ENCODE measurements at places on chromosomes 2 and 18.

GRCh38 chr2:215966951-215967350, 46.4 kb downstream of the MREG start:
- no peak for DNase-seq

DNA sequence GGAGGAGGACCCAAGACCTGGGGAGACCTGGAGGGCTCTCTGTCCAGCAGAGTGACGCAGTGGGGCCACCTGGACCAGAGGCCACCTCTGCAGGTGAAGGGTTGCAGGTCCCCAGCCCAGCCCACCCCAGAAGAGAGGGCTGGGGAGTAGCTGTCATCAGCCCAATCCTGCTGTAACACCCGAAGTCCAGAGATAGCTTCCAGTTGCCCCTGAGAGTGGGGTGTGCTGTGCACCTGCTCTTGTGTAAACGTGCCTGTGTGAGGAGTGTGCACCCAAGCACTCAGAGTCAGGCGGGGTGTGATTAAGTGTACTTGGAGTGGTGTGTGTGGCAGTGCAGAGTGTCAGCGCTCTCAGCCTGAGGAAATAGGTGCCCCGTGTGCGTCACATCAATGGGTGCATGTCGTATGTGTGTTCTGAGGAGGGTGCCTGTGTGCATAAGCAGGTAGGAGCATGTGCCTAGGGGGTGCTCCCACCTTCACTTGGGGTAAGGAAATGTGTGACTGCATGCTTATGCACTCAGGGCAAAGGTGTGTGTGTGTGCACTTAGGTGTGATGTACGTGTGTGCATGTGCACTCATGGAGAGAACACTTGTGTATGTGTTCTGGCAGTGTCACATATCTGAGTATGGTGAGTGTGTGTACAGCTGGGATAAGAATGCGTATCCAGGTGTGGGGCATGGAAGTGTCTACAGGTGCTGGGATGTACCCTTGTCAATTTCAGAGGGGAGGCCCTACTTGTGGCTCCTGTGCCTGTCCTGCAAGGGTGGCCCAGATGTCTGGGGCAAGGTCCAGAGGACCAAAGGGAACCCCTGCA, 672 bp downstream of the ATP6V1B1 start:
- peak; percentile 39 for DNase-seq

DNA sequence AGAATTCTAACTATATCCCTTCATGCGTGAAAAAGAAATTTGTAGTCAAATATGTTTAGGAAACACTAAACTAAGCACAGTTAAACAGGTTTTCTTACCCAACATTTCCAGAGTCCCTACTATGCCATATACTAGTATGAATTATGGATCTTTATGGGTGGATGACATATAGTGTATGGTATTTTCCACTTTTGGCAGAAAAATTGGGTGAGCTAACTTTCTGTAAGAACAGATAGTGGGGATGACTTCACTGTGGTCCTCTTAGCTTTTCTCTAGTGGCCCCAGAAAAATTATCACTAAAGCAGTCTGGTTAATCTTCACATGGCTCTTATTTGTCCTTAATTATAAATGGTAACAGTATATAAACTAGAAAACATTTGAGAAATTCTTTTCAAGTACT, 240.0 kb upstream of the GULP1 start:
- DNase-seq: no peak

- no peak for DNase-seq
These were observed 147.0 kb downstream of the NEDD4L start for GRCh38 chr18:58190842-58191530.

- DNase-seq: no peak
These were observed 26.8 kb downstream of the AAK1 start for GRCh38 chr2:69616755-69617154.

- no peak for DNase-seq
These were observed 66.5 kb downstream of the SMAD7 start for GRCh38 chr18:48884306-48884705.

DNA sequence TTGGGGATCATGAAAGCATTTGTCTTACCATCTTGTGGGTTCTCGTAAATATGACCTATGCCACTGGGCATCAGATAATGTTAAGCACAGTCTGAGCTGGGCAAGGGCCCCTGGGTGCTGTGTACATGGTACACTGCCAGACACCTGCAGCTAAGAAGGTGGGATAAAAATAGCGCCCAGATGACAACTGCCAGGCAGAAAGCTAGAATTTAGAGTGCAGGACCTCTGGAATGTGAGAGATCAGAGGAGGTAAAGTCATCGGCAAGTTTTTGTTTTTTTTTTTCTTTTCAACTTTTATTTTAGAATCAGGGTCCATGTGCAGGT, 53.8 kb upstream of the CYRIA start:
- no peak for DNase-seq

DNA sequence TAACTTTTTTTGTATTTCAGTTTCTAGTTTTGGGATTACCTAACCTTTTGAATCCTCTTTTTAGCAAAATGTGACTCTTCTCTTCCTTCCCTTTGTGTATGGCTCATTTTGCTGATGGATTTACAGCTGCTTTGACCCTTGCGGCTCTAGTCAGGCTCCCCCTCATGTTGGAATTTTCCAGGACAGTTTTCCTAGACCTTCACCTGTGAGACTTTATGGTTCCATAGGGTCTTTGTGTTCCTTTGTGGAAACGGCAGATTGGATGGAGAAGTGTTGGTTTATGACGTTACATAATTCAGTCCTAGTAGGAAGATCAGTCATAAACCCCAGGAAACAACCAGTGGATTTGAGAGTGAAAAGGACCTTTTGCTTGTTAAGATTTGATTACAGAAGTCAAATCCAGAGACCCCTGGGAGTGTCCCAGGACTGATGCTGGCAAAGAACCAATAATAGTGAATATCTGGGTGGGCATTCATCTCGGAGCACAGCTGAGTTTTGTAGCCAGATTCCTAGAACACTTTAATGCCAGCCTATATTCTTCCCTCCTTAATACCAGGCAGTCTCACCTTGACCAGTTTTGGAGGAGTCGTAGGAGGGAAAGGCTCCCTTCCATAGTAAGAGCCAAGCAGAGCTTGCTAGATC, 42.7 kb downstream of the SOCS6 start:
- no peak for DNase-seq

GRCh38 chr2:209878701-209879100, 107.1 kb downstream of the UNC80 start:
- no peak for DNase-seq

DNA sequence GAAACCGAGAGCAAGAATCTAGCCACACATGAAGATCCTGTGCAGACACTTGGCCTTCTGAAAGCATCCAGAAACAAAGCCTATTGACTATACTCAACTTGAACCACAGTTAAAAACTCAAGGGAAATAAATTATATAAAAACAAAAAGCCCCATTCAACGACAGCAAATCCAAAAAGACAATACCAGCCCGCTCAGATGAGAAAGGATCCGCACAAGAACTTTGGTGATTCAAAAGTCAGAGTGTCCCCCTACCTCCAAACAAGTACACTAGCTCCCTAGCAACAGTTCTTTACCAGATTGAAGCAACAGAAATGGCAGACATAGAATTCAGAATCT, 163.2 kb downstream of the WDPCP start:
- no peak for DNase-seq

- DNase-seq: no peak
These were observed 11.3 kb downstream of the MALT1 start for GRCh38 chr18:58682429-58683069.

GRCh38 chr2:236113948-236114347, 54.2 kb downstream of the GBX2 start:
- no peak for DNase-seq

DNA sequence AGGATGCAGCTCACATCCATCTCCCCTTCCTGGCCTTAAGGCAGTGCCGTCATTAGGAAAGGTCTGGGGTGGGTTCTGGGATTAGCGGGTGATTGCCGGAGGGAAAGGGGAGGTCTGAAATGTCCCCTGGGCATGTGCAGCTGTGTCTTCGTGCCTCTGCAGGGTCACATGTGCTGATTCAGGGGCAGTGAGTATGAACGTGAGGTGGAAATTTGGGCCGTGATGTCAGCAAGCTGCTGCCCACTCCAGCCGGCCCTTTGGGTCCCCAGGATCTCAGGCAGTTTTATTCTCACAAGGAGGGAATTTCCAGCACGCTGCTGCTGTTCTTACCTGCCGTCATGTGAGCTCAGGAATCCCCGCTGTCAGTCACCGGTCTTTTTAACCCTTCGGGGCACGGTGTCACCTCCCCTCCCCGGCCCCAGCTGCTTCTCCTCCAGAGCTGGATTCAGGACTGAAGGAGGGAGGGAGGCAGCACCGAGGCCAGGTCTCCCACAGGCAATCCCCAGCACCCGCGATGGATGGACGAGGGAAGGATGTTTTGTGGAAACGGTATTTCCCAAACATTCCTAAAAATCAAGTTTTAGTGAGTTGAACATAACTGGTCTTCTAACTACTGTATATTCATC, 23.5 kb downstream of the GPR35 start:
- no peak for DNase-seq

DNA sequence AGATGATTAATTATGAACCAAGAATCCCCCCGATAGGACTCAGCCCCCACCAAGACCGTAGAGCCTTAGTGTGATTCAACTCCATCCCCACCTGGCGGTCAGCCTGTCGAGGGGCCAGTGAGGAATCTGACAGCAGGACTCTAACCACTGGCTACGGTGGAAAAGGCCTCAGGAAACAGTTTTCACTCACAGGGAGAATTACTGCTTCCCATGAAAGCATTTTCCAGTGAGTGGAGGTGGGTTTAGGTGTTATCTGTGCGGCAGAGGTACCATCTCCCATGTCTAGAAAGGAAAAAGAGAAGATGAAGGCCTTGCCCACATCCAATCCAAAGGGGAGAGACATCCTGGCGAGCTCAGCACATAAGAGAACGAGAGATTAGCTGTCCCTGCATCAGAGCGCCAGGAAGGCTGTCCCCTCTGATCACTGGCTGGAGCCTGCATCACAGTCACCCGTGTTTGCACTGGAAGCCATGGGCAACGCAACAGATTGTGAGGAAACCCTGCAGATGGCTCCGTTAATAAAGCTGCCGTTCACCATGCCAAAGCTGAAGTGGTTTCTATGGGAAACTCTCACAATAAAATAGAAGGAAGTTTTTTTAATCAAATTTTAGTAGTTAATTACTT, 22.3 kb downstream of the COX7A2L start:
- no peak for DNase-seq

- no peak for DNase-seq
These were observed 153.4 kb downstream of the GPD2 start for GRCh38 chr2:156589381-156590079.

- DNase-seq: no peak
These were observed 2.3 kb upstream of the PLCD4 start for GRCh38 chr2:218605432-218605831.

GRCh38 chr2:151388011-151388410, 21.7 kb upstream of the RIF1 start:
- no peak for DNase-seq

DNA sequence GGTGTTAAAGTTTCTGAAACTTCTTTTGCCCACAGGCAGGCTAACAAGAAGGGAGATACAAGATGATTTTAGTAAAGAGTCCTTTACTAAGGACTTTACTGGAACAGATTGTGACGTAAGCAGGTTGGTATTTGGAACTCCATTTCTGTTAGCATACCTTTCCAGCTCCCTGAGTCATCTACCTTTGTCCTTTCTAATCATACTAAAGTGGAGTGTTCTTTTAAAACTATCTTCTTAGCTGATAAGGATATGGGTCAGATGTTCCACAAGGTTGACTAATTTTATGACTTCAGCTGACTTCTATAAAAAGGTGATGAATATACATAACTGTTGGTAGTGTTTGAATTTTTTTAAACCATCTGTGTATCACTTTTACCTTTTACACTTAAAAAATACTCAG, 21.1 kb downstream of the UGP2 start:
- no peak for DNase-seq

DNA sequence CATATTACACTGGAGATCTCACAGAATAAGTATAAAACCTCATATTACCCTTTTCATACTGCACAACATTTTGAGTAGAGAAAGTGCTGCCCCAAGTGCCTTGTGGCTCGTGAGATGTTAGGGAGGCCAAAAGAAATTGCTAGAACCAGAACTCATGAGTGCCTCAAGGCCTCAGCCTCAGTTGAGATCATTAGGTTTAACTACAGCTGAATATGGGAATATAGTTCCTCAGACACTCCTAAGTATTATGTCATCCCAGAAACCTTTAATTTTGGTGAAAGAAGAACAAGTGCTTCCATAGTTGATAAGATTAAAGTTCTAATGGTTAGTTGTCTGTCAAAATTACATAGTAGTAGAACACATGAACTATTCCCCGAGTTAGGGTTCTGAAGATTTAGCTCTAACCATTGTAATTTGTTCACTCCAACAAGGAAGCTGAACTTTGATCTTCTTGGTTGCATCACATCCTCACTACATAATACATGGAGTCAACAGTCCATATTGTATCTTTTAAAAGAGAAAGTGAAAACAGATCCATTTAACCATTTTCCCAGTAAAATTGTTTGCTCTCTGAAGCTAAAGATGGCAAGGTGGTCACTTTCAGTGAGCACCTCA, 9.6 kb upstream of the AQP4 start:
- DNase-seq: no peak

- no peak for DNase-seq
These were observed 17.0 kb downstream of the TTLL4 start for GRCh38 chr2:218727502-218728165.

DNA sequence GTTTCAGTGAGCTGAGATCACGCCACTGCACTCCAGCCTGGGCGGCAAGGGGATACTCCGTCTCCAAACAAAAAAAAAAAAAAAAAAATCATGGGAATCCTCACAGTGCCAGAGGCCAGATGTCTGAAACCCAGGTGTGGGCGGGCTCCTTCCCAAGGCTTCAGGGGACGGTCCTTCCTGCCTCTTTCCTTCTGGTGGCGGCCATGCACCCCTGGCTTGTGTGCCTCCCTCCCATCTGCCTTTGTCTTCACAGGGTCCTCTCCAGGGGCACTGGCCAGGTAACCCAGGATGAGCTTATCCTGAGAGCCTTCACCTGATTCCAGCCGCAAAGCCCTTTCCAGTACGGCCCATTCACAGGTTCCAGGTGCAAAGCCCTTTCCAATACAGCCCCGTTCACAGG, 40.9 kb upstream of the GPC1 start:
- peak; percentile 48 for DNase-seq

GRCh38 chr2:140177086-140177485, 1396.9 kb upstream of the NXPH2 start:
- no peak for DNase-seq

DNA sequence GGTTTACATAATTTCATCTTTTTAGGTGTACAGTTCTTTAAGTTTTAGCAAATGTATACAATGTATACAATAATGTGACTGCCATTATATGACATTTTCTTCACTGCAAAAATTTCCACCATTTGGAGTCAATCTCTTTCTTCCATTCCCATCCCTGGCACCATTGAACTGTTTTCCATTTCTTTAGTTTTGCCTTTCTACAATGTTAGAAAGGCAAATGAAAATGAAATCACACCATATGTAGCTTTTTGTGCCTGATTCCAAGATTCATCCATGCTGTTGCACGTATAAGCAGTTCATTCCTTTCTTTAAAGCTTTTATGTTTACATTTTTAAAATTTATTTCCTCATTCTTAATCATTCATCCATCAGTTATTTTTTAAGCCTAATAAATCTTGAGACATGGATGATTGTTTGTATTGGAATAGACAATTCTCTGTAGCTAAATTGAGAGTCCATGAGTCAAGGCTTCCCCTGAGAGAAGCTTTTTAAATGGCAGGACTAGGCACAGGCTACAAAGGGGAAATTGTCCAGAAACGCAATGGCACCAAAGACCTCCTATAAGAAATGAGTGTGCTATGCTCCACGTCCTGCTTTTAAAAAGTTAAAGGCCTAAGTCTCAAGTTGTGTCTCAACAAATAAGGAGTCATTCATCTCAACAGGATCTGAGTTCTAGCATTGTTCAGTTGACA, 8.7 kb upstream of the COL5A2 start:
- no peak for DNase-seq

GRCh38 chr2:230942920-230943896, 18.2 kb upstream of the GPR55 start:
- no peak for DNase-seq

- DNase-seq: peak; percentile 77
These were observed 1.4 kb downstream of the RNF138 start for GRCh38 chr18:32093102-32093511.
